CD4-positive, alpha-beta T cell treated with Interleukin-15 for 1 hour (primary cell): ENCODE measurements at places on chromosomes 16 and 17.

DNA sequence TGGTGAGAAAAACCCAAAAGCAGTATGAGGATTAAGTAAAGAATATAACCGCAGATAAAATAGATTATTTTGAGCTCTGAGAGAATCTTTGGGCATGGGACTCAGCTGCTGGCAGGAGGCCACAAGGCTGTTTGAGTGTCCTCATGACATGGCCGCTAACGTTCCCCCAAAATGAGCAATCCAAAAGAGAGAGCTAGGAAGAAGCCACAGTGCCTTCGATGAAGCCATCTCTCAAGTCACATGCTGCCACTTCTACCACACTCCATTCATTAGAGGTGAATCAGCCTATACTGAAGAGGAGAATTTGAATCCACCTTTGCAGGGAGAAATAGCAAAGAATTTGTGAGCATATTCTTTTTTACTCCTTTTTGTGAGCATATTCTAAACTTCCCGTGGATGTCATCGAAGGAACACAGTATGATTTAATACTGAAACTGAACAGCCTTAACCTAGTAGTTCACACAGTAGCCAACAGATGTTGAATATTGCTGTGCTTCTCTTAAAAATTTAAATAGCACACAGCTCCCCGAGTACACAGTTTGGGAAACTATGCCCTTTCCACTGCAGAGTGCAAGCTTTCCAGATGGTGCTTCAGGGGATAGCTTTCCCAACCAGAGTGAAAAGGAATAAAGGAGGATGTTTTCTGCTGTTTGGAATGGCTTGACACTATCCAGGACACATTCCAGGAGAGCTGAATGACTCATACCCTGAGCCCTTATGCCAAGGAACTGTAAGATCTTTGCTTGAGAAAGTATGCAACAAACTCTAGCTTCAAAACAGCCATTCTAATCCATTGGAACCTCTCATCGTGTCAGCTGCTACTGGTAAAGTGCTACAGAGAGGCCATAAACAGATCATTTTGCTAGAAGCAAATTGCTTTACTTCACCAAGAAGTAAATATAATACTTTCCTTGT is 33.9 kb downstream of the ANKFY1 start:
- DNase-seq = no peak

- no peak for DNase-seq
Observed at GRCh38 chr16:29708917-29709600, 30.1 kb downstream of the QPRT start.

GRCh38 chr17:80527016-80527645 is 17.5 kb upstream of the RPTOR start:
- DNase-seq = no peak

DNA sequence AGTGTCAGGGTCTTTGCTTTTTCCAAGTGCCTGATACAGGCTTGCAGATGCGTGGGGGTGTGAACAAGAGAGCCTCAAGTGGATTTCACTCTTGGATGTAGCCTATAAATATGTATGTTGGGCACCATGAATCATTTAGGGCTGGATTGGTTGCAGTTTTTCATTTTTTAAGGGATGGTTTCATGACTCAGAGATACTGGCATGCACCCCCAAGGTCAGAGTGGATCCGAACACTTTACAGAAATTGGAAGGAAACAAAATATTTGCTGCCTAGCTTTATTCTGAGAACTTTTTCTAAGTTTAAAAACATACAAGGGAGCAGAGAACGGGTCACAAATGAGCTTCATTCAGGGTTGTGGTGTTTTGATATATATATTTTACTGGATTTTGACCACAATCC is 436.8 kb upstream of the ERCC4 start:
- DNase-seq = no peak

DNA sequence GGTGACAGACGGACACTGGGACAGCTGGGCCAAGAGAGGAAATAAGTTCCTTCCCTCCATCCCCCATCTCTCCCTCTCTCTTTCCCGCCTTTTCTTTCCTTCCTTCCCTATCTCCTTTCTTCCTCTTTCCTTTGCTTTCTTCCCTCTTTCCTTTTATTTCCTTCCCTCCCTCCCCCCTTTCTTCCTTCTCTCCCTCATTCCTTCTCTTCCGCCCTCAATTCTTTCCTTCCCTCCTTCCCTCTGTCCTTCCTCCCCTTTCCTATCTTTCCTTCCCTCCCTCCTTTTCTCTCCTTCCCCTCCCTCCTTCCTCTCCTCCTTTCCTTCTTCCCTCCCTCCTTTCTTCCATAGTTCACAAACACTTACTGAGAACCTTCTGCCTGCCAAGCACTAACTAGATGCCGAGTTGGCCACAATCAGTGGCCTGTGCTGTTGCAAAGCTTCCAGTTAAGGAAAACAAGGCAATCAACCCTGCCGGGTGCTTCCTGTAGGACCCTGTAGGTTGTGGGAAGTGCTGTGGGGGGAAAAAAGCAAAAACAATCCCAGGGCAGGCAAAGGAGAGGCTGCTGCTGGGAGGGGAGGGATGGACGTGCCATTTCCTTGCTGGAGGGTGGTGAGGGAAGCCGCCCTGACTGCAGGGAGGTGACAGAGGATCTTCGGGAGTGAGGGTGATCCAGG is 31.7 kb downstream of the ABCC6 start:
- no peak for DNase-seq

DNA sequence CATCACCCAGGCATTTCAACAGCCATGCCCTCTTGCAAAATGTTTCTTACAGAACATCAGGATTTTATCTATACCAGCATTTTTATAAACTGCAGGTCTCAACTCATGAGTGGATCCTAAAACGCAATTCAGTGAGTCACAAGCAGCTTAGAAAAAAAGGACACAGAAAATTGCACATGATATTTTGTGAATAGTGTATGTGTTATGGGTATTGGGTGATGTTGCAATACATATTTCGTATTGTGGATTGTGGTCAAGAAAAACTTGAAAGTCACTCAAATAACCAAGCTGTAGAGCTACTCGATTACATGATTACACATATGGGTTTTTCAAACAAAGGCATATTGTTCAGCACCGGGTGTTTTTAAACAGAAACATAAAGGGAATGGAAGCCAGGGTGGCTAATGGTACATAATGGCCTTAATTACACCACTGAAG is 1.4 kb downstream of the WIPI1 start:
- no peak for DNase-seq

GRCh38 chr16:60329108-60329507 is 1595.0 kb upstream of the GOT2 start:
- DNase-seq = no peak

DNA sequence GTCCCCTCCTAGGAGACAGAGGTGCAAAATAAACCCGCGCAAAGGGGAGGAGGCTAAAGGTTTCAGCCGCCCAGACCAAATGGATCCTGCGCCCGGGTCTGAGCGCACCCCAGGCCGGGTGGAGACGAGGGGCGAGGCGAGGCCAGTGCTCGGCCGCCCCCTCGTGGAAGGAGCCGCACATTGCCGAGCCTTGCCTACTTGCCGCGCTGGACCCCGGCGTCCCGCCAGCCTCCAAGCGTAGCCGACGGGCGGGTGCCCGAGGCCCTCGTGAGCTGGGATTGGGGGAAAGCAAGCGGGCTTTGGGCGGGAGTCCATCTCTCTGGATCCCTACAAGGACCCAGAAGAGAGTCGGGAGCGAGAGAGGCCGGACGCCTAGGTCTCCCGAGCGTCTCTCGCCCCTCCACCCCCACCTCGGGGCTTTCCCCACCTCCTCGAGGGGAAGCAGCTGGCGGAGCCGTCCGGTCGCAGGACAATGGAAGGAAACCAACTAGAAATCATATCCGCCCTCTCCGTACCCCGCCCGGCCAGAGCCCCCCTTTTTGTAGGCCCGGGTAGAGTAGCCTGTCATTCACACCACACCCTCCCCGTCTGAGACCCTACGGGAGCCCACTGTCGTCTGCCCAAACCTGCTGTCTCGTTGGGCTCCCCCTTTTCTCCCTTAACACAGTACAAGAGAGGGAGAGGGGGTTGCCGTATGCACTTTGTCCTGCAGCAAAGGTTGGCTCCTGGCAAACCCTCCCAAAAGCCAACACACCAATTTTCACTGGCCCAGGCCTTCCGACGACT is 664 bp upstream of the BCL6B start:
- DNase-seq = peak; percentile 81

DNA sequence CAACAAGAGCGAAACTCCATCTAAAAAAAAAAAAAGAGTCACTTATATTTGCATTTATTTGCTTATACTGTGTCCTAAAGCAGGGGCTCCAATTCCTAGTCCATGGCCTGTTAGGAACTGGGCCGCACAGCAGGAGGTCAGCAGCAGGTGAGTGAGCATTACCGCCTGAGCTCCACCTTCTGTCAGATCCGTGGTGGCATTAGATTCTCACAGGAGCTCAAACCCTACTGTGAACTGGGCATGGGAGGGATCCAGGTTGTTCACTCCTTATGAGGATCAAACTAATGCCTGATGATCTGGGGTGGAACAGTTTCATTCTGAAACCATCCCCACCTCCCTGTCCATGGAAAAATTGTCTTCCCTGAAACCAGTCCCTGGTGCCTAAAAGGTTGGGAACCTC is 24.9 kb downstream of the ITGB3 start:
- DNase-seq = no peak

DNA sequence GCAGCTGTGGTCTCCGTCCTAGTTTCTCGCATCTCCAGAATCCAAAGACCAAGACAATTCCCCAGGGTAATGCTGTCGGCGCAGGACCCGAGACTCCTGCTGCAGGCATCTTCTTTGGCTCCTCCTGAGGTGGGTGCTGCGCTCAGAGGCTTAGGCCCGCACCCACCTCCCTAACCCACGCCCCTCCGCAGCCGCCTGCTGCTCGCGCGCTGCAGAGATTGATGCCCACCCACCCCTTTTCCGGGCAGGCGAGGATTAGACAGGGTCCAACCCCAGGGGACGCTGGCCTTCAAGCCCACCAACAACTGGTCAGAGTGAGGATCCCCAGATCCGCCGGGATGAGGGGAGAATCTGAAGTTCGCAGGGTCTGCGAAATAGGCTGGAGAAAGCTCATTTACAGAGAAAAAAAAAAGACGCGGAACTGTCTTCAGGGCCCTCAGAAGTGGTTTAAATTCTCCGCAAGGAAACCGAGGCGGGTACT is 27.9 kb downstream of the SLFN11 start:
- no peak for DNase-seq

GRCh38 chr17:67532326-67532871 is 155.3 kb downstream of the PITPNC1 start:
- no peak for DNase-seq

- DNase-seq = no peak
Observed at GRCh38 chr17:22671110-22671509, 978.8 kb downstream of the KCNJ18 start.

DNA sequence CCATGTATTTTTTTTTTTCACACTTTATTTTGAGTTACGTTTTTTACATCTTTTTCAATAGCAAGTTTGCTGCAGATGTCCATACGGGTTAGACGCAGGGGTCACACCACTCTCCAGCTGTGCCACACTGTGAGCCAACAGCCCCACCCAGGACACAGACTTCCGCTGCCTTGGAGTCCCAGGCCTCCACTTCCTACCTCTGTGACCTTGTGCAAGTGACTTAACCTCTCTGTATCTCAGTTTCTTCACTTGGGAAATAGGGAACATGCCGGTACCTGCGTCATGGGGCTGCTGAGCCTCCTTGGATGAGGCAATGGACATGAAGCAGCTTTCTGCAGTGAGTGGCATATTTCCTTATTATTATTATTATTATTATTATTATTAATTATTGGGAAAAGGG is 3.3 kb upstream of the PITPNA start:
- DNase-seq = no peak

GRCh38 chr17:68334393-68334792 is 43.1 kb downstream of the ARSG start:
- no peak for DNase-seq

DNA sequence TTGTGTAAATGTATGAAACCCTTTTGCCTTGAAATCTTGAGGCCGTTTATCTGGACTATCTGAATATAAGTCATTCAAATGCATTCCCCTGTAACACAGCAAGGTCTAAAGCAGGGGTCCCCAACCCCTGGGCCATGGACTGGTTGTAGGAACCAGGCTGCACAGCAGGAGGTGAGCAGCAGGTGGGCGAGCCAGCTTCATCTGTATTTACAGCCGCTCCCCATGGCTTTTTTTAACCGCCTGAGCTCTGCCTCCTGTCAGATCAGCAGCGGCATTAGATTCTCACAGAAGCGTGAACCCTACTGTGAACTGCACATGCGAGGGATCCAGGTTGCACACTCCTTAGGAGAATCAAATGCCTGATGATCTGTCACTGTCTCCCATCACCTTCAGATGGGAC is 24.1 kb downstream of the DNAH3 start:
- no peak for DNase-seq

DNA sequence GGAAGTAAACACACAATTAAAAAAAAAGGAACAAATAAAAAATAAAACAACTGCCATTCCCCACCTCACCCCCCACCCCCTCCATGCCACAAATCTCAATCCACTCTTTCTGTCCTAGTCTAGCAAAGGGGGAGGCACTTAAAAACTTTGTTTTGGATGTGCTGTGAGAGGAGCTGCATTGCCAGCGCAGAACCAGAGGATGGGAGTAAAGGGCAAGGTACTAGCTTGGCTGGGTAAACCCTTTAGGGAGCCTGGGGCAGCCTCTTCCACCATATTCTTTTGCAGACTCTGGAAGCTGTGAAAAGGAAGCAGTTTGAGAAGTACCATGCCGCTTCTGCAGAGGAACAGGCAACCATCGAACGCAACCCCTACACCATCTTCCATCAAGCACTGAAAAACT is 1.4 kb downstream of the MRPS7 start:
- DNase-seq = no peak

GRCh38 chr16:6081320-6081976 is 983.9 kb upstream of the EEF2KMT start:
- DNase-seq = no peak

DNA sequence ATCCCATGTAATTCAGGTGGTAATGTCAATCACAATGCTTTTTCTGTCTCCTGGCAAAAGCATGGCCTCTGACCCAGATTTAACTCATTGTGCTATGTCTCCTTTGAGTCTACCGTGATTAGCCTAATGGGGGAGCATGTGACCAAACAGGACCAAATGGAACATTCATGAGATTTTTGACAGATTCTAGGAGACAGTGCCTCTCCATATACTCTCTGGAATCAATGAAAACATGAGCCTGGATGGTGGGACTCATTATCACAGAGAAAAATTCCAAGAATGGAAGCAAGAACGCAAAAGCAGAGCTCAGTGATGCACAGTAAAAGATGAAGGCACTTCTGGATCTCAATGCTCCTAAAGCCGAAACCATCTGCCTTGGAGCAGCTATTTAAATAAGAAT is 307.9 kb upstream of the MON1B start:
- no peak for DNase-seq

DNA sequence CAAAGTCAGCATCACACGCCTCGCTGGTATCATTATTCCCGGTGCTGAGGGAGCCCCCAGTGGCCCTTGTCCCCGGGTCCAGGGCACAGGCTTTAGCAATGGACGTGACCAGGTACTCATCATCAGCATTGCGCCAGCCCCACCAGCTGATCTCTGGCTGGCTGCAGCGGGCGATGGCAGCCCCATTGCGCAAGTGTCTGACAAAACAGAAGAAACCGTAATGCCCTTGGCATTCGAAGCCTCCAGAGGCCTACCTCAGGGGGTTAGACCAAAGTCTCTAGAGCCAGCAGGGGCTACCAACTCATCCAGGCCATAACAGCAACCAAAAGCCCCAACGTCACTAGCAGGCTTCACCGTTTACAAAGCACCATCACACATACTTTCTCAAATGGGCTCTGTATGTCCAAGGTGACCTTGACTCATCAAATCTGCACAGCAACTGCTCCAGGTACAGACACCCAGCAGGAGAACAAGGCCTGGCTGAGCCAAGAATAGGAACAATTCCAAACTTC is 7.3 kb downstream of the MTMR4 start:
- peak; percentile 28 for DNase-seq
